ENCODE measurements at places on chromosomes 12 and 14. TPM values are rescaled to one million over a fixed set of nuclear protein-coding genes. Genes with fewer than 3 reads are reported as not detected.

Gene PZP
- not detected for total RNA-seq

Gene TAS2R20
- 2.7 TPM for total RNA-seq

Gene CPNE6
- not detected for total RNA-seq

Gene PMCH
- total RNA-seq = not detected

Gene OLR1
- not detected for total RNA-seq

Gene NOVA1
- total RNA-seq = 16.0 TPM

Gene EPS8
- total RNA-seq = 16.3 TPM

Gene PLA2G1B
- total RNA-seq = not detected

Gene KLHDC1
- total RNA-seq = 1.3 TPM

Gene RAD9B
- total RNA-seq = not detected

Gene GRIP1
- 1.9 TPM for total RNA-seq

Gene PHETA1
- 5.7 TPM for total RNA-seq

Gene ANO2
- not detected for total RNA-seq

Gene GYS2
- not detected for total RNA-seq

Gene PLBD1
- total RNA-seq = not detected

Gene TDRD9
- not detected for total RNA-seq

Gene TARBP2
- total RNA-seq = 62.4 TPM

Gene IPO8
- 42.7 TPM for total RNA-seq

Gene DDN
- total RNA-seq = 2.9 TPM

Gene RPGRIP1
- total RNA-seq = 0.86 TPM

Gene PIK3C2G
- total RNA-seq = not detected

Gene JAG2
- total RNA-seq = 17.3 TPM
